Dermis blood vessel endothelial cell (primary cell): ENCODE measurements at places on chromosomes 4 and X. TPM values are rescaled to one million over a fixed set of nuclear protein-coding genes. Genes with fewer than 3 reads are reported as not detected.

Gene PLAC8
- total RNA-seq = 0.34 and 1.1 TPM in 2 replicates

Gene LRIT3
- total RNA-seq = 0.05 and 0.17 TPM in 2 replicates

Gene SPANXD
- total RNA-seq = not detected in 2 replicates

Gene SSX3
- total RNA-seq = not detected in 2 replicates

Gene PLXNA3
- total RNA-seq = 6.6 and 9.0 TPM in 2 replicates

Gene ARHGAP4
- total RNA-seq = 16.0 and 27.2 TPM in 2 replicates

Gene CLDN34
- not detected in 2 replicates for total RNA-seq

Gene RHOXF2B
- not detected in 2 replicates for total RNA-seq

Gene PCSK1N
- total RNA-seq = 0.17 and 0.42 TPM in 2 replicates

Gene FRG2
- total RNA-seq = not detected in 2 replicates

Gene ODAPH
- total RNA-seq = not detected in 2 replicates

Gene TLR2
- total RNA-seq = 0.51 and 1.9 TPM in 2 replicates

Gene RNF212
- total RNA-seq = 0.85 and 1.1 TPM in 2 replicates

Gene ADAMTS3
- 0.51 and 0.68 TPM in 2 replicates for total RNA-seq

Gene PNMA5
- not detected in 2 replicates for total RNA-seq

Gene TACR3
- not detected in 2 replicates for total RNA-seq

Gene PLS3
- total RNA-seq = 530 and 538 TPM in 2 replicates

Gene CLIC2
- 19.2 and 23.6 TPM in 2 replicates for total RNA-seq

Gene REELD1
- not detected in 2 replicates for total RNA-seq

Gene CPE
- 1.0 and 1.1 TPM in 2 replicates for total RNA-seq

Gene UGT2A3
- 0.05 and 0.17 TPM in 2 replicates for total RNA-seq

Gene SSX2
- total RNA-seq = not detected in 2 replicates
